Fibroblast of skin of right quadriceps (primary cell): ENCODE measurements at places on chromosomes 2 and 18.
A peak's percentile ranks its signal among the peaks of the same experiment; 100 is the strongest.

DNA sequence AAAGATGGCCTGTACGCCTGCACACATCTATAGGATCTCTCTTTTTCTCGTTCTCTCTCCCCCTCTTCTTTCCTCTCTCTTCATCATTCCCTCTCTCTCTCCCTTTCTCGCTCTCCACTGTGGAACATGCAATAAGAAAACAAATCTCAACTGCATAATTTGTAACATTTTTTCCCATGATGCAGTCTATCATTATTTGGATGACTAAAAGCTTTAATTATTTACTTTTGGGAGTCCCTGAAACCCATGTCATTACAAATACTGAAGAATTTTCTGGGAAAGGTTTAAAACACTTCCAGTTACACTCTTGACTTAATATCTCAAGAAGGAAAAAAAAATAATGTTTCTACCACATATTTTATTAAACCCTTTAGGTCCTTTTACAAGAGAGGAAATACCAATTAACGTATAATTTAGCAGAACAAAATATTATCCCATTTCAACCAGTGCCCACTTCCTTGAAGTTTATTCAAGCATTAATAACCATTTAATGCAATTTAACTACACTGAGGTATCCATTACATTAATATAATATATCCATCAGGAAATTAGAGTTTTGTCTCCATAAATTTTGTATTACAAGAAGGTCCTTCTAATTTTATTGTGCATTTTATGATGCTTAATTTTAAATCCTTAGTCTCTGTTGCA lies 1615.2 kb upstream of the ACVR2A start:
- DNase-seq, result no peak

GRCh38 chr18:74784752-74785151 lies 187.1 kb downstream of the ZNF407 start:
- no peak for DNase-seq

- DNase-seq, result no peak
Observed at GRCh38 chr18:42509750-42510415, 554.8 kb downstream of the PIK3C3 start.

DNA sequence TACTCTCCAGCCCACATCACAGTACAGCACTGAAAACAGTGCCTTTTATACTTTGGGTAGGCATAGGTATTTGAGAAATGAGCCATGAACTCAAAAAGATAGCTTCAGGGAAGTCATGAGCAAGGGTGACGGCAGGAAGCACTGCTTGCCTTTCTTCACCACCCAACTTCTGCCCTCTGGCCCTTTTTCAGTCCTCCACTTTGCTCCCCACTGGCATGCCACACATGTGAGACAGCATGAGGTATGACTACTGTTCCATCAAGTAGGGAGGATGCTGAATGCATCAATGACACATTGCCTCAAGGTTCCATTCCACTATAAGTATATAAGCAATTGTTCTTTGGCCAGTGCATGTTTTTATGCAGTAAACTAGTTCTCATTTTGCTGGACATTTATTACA lies 373.0 kb downstream of the NRXN1 start:
- DNase-seq, result peak; percentile 2

DNA sequence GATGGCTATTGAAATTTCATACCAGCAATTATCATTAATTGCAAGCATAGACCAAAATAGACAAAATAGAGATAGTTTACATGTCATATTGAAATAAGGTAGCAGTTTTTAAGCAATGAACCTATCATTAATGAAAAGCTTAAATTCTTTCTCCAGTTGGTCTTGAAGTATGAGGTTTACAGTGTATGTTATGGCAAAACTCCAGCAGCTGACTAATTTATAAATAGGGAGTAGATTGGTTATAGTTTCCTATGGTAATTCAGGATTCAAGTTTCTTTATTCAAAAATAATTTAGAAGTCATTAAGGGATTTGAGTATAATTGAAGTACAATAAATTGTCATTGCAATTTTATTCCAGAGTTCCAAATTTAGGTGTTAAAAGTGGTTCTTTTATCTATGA lies 69.6 kb upstream of the COL5A2 start:
- peak; percentile 81 for DNase-seq

DNA sequence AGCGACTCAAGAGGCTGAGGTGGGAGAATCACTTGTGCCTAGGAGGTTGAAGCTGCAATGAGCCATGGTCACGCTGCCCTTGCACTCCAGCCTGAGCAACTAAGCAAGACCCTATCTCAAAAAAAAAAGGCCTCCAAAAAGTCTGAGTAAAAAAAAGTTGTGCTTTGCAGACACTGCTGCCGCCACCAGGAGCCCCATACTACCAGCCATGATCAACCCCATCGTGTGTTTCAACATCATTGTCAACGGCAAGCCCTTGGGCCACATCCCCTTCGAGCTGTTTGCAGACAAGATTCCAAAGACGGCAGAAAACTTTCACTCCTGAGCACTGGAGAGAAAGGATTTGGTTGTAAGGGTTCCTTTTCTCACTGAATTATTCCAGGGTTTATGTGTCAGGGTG lies 137.1 kb downstream of the INO80D start:
- no peak for DNase-seq

- no peak for DNase-seq
Observed at GRCh38 chr2:65026154-65026553, 30.1 kb upstream of the CEP68 start.

- no peak for DNase-seq
Observed at GRCh38 chr2:74740395-74740740, 86.3 kb downstream of the SEMA4F start.

DNA sequence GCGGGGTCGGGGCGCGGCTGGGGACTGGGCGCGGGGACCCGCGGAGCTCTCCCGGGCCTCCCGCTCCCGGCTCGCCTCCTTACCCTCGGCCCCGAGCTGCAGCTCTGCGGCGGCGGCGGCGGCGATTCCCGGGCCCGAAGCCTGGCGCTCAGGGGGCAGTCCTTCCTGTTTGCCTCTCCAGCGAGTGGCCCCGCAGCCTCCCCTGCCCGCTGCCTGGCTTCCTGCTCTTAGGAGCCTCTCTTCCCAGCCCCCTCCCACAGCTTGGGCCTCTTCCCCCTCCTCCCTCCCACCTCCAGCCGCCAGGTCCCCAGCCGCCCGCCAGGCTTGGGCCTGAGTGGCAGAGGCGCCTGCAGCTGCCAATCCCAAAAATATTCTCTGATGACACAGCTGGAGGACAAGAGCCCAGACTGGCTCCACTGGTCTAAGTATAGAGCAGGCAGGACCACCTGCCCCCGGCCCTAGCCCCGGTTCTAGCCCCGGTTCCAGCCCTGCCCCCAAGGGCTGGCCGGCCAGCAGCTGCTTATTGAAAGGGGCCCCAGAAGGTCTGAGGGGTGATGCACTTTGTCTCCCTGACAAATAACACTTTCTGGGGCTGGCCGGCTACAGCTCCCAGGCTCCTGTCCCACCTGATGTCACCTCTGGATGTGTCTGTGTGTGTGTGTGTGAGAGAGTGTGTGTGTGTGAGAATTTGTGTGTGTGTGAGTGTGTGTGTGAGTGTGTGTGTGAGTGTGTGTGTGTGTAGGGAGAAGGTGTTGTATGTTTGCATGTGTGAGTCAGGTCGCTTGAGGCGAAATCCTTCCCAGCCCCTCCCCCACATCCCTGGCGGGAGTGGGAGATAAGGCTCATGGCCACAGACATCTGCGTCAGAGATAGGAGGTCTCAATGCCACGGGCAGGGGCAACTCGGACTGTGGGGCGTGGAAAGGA lies at the start of gene OBSL1:
Gene OBSL1, minus strand, starts transcription at position 229 of the 926 bp plus-strand sequence. CDS start 307 bp downstream, outside the sequence.
- peak; percentile 77 for DNase-seq

GRCh38 chr2:240786871-240787311 lies 33.1 kb downstream of the KIF1A start:
- no peak for DNase-seq

- DNase-seq, result peak; percentile 91
Observed at GRCh38 chr2:202238234-202239197, at the start of gene SUMO1. SUMO1 (minus strand) TSS chr2:202238597; CDS start chr2:202238451, 146 bp downstream.

GRCh38 chr2:158723181-158723838 lies 71.8 kb upstream of the DAPL1 start:
- DNase-seq, result no peak

DNA sequence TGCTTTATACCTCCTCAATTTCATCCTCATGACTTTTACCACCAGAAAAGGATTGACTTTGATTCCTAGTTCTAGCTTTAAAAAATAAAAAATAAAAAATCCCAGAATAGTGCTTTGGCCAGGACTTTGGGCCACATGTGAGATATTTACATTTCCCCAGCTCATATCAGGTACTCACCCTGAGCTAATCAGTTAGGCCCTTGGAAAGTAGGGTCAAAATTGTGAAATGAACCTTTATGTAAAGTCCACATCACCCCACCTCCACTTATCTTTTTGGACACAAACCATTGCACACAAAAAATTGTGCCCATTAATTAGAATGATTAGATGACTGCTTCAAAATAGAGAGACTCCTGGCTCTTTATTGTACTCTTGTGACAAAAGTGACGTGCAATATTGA lies 17.2 kb downstream of the ME2 start:
- DNase-seq, result no peak

- DNase-seq, result no peak
Observed at GRCh38 chr2:239179851-239180371, 220.9 kb downstream of the HDAC4 start.

DNA sequence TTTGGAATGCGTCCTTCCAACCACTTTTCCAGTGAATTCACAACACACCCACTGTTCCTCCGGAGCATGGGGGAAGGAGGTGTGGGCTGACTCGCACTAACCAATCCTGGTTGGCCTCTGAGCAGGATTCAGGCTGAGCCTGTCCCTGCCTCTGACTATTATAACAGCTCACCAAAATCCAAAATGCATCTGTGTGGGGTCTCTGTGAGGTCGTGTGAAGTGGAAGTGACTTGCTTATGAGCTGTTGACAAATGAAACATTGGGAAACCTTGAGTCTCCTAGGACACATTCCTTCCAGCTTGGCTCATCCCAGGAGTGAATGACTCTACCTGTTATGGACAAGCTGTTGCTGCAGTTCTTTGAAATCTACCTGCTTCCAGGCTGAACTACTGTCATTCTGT lies 1.5 kb downstream of the CIDEA start:
- DNase-seq, result peak; percentile 46

GRCh38 chr2:140273958-140274357 lies 1493.8 kb upstream of the NXPH2 start:
- DNase-seq, result no peak

- DNase-seq, result no peak
Observed at GRCh38 chr2:235954888-235955480, 213.2 kb downstream of the GBX2 start.

GRCh38 chr2:65639156-65639864 lies 206.9 kb upstream of the SPRED2 start:
- DNase-seq, result peak; percentile 21

GRCh38 chr2:239459606-239460005 lies 58.8 kb upstream of the HDAC4 start:
- no peak for DNase-seq

GRCh38 chr2:79638410-79638809 lies 125.6 kb downstream of the CTNNA2 start:
- no peak for DNase-seq

DNA sequence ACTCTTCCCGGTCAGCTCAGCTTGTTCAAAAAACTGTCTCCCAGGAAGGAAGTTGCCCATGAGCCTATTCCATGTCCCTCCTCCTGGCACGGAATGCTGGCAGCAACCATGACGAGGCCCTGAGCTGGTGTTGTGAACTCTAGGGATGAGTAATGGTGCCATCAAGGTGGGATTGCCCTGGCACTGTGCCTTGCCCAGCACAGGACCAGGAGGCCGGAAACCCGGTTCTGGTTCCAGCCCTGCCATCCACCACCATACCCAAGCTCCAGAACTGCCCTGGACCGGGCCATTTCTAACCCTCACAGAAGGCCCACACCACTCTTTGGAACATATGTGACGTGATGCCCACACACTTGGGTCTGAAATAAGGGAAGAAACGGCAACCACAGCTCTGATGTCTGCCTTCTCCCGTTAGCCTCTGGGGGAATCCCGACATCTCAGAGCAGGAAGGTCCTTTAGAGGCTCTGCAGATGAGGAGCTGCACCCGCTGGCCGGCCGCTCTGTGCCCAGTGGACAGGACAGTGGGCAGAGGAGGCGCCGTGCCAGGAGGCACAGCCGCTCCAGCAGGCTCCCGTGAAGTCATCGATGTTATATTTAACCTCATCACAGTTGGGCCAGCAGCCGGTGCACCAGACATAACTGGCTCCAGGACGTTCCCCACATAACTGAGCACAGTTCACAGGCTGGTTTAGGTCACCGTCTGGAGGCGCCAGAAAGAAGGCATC lies 462.1 kb upstream of the ID2 start:
- no peak for DNase-seq

DNA sequence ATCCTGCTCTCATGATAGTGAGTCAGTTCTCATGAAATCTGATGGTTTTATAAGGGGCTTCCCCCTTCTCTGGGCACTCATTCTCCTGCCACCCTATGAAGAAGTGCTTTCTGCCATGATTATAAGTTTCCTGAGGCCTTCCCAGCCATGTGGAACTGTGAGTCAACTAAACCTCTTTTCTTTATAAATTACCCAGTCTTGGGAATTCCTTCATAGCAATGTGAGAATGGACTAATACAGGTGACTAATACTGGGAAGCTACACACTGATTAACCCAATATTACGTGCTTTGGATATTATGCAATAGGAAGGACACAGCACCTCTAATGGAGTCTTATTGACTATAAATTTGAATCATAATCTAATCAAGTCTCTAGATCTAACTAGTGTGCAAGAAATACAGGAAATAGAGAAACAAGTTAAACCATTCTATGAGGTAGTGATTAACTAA lies 107.2 kb upstream of the ETAA1 start:
- peak; percentile 87 for DNase-seq

DNA sequence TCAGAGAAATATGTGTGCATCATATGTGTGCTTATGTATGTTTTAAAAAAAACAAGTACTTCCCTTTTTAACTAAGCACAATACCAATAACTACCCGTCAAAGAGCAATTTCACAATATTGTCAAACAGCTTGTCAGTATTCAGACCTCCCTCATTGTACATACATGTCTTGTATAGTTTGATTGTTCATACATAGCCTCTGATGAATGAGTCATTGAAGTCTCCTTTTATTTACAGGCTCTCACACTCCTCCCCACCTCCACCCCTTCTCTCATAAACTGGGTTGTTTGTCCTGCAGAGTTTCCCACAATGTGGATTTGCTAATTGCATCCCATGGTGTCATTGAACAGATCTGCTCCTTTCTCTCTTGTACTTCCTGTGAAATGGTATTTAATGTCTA lies 132.8 kb upstream of the L3MBTL4 start:
- no peak for DNase-seq
